ENCODE measurements at places on chromosomes 12 and 14.

DNA sequence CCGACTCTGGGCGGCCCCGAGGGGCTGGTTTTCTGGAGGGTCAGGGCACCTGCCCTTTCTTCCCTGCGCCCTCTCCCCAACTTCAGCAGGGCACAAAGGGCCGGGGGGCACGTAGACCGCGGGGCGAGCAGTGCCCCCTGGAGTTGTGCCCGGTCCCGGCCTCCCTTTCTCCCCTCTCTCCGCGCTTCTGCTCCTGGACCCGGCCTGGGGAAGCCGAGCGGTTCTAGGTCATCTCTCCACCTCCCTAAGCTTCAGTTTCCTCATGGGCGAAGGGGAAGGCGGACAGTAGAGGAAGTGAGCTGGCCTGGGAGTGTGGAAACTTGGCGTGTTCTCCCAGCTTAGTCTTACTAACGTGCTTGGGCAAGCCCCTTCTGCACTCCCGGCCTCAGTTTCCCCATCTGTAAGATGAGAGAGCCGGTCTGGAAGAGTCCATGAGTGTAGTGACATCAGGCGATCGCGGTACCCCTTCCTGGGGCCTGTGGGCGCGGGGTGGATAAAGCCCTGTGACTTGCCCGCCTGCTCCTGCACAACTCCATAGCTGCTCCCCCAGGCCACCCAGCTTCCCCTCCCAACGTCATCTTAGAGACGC lies 158.6 kb upstream of the PARP11 start:
- DNase-seq: peak; percentile 62

GRCh38 chr14:24674204-24674970 lies 40.4 kb upstream of the GZMB start:
- DNase-seq: no peak

GRCh38 chr14:55349565-55349964 lies 62.1 kb downstream of the ATG14 start:
- no peak for DNase-seq

GRCh38 chr12:50050410-50051098 lies 6.8 kb upstream of the ASIC1 start:
- peak; percentile 82 for DNase-seq

DNA sequence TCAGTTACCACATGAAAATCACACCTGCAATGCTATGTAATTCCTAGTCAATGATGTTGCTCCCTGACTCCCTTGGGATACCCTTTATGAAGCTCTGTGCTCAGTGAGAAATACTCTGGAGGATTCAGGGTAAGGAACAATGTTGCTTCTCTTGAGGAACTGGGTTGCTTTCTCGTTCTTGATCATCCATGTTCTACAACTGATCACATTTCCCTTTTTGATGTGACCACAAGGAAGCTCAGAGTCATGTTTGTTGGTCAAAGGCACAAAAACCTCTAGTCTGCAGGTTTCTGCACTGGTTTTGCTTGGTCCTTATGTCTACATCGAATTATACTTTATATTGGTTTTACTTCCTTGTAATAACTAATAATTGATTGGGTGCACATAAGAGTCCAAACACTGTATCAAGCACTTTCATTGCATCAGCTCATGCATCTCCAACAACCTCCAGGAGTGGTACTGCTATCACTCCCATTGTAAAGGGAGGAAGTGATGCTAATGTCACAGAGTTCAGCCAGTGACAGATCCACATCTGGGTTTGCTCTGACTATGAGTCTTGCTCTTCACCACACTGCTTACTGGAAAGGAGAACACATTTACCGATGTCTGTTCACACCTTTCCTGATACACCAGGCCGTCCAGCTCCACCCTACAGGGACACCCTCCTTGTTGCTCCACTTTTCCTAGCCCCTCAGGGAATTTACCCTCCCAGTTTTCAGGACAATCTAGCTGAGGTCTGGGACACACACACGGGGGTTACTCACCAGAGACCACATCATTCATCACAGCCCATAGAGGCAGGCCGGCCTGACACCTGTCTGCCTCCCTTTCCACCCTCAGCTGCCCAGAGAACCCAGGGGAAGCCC lies 41.0 kb downstream of the CMKLR1 start:
- no peak for DNase-seq

DNA sequence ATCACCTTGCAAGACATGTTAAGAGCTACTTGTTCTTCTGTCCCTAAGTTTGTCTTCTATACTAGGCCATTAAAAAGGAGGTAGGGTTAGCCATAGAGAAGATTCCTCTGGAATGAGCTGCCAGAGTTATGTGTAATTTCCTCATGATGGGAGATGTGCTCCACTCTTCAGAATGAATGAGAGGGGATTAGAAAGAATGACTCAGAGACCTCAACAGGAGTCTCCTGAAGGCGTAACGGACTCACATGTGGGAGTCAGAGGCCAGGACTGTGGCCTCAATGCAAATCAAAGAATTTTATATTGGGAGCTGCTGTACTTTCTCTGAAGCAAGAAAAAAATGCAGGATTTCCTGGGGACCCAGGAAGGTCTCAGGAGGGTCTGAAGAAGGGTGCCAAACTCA lies 87.8 kb upstream of the ATXN7L3B start:
- DNase-seq: peak; percentile 76

- DNase-seq: no peak
Observed at GRCh38 chr14:61328626-61329262, 7.4 kb downstream of the PRKCH start.

GRCh38 chr14:66015071-66015780 lies 470.9 kb upstream of the CCDC196 start:
- DNase-seq: no peak

DNA sequence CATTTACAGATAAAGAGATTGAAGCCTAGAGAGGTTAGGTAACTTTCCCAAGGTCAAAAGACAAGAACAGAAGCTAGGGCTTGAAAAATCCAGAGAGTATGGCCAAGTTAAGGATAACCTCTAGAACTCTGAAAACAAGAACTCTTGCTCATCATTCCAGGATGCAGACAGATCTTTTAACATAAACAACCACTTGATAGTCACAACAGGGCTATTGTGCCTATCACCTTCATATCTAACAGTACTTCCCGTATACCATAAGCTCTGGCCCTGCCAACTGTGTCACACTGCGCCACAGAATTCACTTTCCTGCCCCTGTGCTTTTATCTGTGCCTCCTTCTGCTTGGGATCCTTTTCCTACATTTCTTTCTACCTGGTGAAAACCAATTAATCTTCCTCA lies 18.2 kb downstream of the ERP29 start:
- no peak for DNase-seq

- DNase-seq: peak; percentile 62
Observed at GRCh38 chr12:86683568-86684304, 427.5 kb upstream of the MGAT4C start.

DNA sequence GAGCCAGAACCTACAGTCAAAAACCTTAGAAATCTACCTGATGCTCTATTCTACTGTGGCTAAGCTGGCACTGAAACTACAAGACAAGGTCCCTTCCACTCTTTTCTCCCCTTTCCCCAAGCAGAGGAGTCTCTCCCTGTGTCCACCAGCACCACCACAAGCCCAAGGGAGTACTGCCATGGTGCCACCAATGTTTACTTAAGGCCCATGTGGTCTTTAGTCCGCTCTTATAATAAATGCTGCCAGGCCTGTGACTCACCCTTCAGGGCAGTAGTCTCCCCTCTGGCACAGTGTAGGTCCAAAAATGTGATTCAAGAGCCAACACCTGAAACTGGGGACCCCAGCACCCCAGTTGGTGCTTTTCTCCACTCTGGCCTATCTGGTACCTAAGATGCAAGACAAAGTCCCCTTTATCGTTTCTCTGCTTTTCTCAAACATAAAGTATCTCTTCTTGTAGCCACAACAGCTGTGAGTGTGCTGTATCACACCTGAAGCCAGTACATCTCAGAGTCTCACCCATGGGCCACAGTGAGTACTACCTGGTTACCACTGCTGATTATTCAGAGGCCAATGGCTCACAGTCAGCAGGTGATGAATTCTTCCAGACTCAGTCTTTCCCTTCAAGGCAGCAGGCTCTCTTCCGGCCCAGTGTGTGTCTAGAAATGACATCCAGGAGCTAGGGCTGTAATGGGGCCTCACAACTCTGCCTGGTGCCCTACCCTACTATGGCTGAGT lies 29.3 kb downstream of the SLC38A2 start:
- no peak for DNase-seq

GRCh38 chr12:92147491-92147890 lies 1.8 kb upstream of the BTG1 start:
- DNase-seq: no peak

DNA sequence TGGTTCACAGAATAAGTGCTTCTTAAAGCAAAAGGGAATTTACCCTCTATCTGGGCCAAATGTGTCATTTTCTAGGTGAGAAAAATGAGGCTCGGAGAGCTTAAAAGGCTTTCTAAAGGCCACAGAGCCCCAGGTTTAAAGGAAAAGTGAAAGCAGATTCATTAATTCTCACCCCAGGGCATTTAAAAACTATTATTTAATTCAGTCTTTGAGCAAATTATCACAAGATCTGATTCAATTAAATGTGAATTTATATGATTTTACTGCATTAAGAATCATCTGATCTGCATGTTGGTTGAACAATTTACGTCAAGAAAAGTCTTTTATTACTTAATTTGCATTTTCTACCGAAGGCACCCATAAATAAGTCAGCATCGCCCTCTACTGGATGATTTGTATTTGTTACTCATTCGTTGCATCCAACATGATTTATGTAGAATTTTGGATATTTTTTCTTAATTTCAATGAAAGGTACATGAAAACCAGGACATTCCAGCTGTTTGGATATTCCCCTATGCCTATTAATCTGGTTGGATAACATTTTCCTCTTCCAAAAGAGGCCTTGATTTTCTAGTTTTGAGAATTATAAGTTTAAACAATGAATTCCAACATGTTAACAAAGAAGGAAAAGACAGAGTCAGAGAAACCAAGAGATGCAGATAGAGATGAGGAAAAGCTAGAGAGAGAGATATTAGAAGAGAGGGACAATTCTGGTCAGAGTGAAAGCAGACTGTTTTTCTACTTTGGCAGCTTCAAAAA lies 19.1 kb upstream of the DHRS7 start:
- DNase-seq: peak; percentile 56

DNA sequence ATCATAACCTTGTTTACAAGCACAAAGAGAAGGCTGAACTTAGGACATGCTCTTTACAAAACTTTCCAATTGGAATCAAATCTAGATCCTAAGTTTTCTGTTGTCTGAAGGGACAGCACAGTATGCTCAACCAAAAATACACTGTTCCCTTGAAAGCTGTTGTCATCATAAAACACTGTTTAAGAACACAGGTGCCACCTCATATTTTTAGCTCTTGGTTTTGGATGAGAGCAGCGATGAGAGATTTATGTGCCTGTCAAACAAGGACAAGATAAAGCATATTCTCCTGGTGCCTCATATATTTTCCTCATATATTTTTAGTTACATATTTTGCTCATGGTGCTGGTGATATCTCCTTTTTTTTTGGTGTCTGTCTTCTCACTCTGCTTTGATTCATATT lies 788.4 kb downstream of the AACS start:
- no peak for DNase-seq

- DNase-seq: no peak
Observed at GRCh38 chr12:86550218-86551145, 294.3 kb upstream of the MGAT4C start.

DNA sequence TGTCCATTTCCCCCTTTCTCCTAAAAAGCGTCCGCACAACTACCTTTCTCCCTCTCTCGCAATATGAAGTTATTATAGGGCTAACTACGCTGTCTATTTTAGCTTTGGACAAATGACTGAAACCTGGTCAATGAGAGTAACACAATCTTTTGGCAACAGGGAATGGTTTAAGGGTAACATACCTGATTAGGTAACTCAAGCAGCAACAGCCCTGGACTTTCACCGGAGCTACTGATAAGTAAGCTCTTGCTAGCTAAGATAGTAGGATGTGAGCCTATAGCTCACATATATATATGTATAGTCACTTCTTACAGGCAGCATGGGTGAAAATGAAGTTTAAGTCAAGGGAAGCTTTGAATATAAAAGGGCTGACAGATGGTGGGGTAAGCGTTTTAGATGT lies 313.0 kb downstream of the CEP128 start:
- no peak for DNase-seq

DNA sequence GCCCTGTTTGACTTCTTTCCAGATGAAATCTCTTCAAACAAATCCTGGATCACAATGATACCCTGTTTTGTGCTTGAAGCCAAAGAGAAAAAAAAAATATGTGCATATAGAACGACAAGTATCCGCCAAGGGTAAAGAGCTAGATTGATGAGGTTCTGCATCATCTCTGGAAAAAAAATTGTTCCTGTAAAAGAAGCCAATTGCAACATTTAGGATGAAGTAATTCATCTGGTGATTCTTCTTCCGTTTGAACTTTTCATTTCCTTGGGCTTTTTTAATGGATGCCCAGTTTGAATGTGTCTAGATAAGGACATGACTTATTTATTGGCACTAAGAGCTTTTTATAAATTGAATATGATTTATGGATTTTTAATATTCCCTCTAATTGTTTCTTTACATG lies 38.1 kb upstream of the NPAS3 start:
- peak; percentile 5 for DNase-seq

- DNase-seq: peak; percentile 91
Observed at GRCh38 chr14:51006781-51007211, 62.5 kb upstream of the PYGL start.

DNA sequence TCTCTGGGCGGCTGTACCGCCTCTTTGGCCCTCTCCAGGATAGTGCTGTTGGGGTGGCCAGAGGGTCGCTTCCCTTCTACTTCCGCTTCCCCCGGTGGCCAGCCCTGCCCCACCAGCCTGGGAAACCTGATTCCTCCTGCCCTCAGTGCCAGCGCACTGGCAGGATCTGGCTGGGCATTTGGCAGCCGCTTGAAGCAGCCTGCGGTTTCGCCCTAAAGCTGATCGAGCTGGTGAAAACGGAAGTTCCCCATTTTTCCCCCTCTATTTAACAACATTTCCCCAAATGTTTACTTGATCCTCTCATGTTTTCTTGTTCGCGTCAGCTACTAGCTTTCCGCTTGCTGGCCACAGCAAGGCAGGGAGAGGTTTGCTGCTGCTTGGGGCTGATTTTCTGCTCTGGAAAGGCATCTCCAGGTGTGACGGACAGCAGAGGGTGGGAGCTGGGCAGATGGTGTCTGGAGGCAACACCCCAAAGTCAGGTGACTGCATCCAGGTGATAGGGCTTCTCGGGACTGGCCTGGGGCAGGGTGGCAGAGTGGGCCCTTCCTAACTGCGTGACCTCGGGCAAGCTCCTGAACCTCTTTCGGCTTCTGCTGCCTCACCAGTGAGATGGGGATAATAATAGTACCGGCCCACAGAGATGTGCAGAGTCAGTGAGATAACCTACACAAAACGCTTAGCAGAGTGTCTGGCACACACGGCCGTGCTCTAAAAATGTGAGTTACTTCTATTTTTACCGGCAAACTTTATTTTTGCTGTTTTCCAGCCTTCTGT lies 53.1 kb downstream of the TSPAN9 start:
- no peak for DNase-seq

GRCh38 chr12:28683366-28683765 lies 465.7 kb upstream of the FAR2 start:
- no peak for DNase-seq

- no peak for DNase-seq
Observed at GRCh38 chr12:120479458-120479857, 9.9 kb upstream of the SRSF9 start.
